ENCODE measurements at places on chromosomes 12 and 14.

- no peak for DNase-seq
Observed at GRCh38 chr12:54134850-54135249, 53.9 kb downstream of the SMUG1 start.

DNA sequence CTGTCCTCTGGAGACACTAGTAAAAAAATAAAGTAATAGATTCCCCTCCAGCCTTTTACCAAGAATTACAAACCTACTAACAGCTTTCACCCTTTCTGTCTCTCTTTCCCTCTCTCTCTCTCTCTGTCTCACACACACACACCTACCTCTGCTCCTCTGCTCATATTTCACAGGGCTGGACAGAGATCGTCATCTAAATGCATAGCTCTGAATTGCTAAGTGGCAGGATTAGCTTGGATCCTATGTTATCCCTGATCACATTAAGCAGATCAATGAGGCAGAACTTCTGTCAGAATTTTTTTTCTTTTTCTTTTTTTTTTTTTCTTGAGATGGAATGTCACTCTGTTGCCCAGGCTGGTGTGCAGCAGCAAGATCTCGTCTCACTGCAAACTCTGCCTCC lies 22.9 kb downstream of the VCPKMT start:
- DNase-seq, result no peak

DNA sequence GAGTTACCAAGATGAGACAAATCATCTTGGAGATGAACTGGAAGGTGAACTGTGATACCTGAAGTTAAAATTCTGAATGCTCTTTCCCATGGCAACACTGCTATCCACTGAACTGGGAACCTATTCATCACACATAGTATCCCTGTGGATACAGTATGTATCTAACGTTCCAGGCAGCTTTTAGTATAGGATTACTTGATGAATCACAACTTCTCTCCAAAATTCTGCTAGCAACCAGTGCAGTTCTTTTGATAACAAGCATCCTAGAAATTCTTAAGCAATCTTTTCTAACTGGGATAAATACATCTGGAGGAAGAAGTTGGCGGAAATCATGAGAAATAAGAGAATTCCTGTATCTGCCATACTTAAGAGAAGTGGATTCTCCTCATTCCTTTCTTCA lies 66.4 kb downstream of the PAWR start:
- DNase-seq, result no peak

DNA sequence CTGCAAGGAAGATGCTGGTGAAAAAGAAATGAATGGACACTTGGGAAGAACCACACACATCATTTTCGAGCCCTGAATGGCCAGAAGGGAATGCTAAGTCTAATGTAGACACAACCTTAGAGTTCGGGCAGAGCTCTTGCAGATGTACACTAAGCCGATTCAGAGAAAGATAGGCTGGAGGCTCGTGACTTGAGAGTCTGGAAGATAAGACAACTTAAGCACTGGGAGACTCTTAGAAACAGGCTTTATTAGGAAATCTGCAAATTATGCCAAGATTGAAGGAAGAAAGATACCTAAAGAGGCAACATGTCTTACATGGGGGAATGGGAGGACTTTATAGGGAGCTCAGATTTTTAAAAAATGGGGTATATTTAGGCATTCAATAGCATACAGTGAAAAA lies 13.5 kb downstream of the TBPL2 start:
- DNase-seq, result no peak

DNA sequence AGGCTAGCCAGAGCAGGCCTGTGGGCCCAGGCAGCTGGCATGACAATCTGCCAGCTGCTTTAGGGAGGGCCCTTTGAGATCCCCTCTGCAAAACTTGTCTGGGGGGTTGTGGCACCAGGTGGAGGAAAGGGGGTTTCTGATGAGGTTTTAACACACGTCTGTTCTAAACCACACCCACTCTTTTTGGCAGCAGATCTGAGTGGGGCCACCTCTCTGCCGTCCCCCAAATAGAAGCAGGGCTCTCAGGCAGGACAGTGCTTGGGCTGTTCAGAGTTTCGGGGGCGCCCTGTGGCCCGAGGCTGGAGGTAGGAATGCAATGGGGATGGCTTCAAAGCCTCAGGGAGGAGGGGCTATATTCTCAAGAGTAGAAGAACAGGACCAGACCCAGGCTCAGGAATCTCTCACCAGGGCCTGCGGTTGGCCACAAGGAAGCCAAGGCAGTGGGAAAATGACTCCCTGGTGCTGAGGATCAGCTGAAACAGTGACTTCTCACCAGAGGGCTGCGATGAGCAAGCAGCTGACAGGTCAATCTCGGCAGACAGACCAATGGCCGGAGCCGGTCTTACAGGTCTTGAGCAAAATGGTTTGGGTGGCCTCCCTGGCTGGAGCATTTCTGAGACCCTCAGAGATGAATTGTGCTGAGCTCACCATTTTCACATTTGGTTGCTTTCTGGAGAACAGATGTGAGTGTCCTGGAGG lies 1.5 kb upstream of the KRT5 start:
- no peak for DNase-seq

Data from GM03348 (cell line).